Femur (tissue), 1 donor: ENCODE measurements at places on chromosomes 13 and 19.

- DNase-seq = no peak
Measured at GRCh38 chr19:7590256-7590655, 5.4 kb upstream of the CAMSAP3 start.

DNA sequence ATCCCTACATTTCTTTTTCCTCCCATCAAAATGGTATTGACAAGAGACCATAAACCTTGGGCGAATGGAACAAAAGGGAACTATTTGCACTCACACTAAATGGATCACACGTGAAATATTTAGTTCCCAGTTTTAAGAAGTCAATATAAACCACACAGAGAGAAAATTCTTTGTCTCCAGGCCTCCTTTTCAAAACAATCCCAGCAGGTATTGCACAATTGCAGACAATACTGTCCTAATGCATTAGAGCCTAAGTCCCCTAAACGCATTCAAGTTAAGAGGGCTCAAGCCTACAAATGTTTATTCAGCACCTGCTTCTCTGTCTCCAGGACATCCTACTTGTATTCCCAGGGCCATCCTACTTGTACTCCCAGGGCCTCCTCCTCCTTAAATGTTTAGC lies 1.3 kb upstream of the B3GLCT start:
- no peak for DNase-seq

DNA sequence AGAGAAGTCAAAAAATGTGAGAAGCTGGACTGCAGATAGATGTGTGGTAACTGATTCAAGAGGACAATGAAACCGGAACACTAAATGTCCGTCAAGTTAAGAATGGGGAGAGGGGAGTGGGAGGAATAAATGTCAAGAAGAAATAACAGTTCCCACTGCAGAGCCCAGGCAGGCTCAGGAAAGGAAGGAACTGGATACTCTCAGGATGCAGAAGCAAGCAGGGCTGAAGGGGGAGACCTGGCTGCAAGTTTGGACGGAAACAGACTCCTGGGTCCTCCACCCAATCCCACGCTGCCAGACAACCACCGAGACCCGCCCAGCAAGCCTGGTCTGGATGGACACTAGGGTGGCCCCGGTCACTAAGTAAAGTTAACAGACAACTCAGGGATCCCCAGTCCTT lies 18.1 kb downstream of the TUBGCP3 start:
- no peak for DNase-seq

DNA sequence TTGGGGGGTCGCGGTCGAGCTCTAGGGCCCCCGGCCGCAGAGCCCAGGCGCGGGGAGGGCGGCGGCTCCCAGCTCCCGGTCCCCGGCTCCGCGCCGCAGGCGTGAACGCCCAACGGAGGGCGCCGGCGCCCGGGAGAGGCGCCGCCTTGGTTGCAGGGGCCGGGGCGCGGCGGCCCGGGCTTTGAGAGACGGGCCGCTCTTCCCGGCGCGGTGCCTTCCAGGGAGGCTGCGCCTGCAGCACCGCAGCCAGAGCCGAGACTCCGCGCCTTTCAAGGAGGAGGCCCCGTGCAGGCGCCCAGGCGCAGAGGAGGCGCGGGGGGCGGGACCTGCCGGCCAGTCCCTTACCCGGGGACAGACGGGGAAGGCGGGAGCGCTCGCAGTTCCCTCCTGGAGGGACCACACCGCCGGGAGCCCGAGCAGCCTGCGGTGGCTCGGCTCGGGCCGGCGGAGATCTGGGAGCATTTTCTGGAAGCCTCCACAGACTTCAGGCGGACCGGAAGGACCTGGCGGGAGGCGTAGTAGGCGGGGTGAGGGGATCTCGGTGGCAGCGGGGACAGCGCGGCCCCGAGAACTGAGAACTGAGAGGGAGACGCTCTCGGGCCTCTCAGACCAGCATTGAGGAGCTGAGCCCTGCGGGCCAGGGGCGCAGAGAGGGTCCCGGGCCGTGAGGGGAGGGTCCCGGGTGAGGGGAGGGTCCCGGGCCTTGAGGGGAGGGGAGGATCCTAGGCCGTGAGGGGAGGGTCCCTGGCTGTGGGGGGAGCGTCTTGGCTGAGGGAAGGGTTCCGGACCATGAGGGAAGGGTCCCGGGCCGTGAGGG lies 25.5 kb upstream of the MCF2L start:
- peak; percentile 71 for DNase-seq

DNA sequence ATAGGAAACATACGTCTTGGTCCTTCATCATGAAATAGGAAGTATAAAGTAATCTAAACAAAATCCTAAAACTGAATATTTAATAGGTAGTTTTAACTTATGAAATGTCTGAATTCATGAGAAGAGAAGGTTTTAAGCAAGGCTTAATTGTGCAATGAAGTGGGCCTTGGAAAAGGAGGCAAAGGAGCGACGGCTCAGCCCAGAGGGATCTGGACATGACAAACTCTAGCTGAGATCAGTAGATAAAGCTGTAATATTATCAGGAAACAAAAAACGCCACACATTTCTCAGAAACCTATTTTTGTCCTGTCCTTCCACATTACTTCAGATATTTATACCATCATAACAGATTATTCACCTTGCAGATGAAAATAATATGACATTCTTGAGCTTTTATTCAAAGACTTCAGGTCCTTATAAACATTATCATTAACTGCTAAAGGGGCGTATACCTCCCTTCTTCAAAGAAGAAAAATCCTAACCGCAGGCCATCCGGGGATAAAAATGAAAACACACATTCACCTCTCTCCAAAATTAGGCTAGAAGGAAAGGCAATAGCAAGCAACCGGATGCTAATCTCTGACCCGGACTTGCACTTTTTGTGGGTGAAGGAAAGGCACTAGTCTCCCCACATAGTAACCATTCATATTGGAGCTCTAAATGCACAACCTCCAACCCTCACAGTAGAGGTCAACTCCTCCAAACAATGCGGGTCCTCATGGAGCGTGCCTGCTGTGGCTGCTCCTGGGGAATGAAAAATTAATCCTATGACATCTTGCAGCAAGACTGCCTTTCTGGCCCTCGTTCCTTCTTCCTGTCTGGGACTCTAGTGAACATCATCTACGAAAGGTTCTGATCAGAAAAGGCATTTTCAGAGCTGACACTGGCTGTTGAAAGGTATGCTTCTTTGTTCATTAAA lies 108.8 kb downstream of the TBC1D4 start:
- no peak for DNase-seq

DNA sequence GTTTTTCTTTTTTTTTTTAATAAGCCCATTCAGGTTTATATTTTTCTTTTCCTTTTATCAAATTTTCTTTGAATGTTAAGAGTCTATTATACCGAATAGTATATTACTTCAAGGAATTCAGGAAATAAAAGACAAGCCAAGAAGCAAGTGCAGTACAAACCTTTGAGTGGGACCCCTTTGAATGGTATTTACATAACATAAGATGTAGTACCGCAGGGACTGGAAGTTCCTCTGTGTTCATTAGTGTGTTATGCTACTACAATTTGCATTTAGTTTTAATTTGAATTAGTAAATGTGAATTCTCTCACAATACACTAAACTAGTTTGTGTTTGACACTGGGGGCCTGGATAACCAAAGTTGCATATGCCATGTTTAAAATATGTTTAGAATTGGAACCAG lies 339.5 kb downstream of the DCT start:
- DNase-seq = no peak

GRCh38 chr13:111897846-111898215 lies 169.1 kb upstream of the SOX1 start:
- DNase-seq = no peak

DNA sequence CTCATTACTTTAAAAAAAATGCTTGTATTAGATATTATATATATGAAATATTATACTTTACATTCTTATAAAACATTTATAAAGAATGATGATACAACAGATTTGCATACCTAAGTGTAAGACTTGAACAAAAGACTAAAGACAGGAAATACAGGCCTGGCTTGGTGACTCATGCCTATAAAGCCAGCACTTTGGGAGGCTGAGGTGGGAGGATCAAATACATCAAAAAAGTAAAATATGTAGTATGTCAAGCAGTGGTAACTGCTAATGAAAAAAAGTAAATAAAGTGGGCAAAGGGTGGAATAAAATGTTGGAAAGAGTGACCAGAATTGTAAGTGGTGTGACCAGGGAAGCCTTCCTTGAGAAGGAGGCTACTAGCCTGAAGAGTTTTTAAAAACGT lies 133.7 kb downstream of the GGACT start:
- no peak for DNase-seq

GRCh38 chr19:15253061-15253460 lies 20.8 kb upstream of the EPHX3 start:
- no peak for DNase-seq

- DNase-seq = no peak
Measured at GRCh38 chr13:57857945-57858344, 226.4 kb downstream of the PCDH17 start.

GRCh38 chr19:41096353-41096752 lies 8.1 kb downstream of the CYP2A13 start:
- no peak for DNase-seq

GRCh38 chr13:60402022-60402421 lies 5.0 kb downstream of the TDRD3 start:
- no peak for DNase-seq

DNA sequence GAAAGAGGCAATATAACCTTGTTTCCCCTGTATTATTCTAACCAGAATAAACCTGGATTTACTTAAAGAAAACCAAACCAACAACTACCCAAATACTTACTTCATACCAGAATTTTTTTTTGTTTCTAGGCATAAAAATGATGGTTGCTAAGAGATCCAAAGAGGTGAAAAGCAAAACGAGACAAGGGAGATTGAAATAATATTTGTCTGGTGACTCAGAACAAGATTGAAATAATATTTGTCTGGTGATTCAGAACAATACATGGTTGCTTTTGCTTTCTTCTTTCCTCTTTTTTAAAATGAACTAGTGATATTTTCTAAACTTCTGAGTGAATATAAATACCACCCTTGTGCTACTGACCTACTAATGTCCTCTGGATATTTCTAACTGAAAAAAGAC lies 592.9 kb downstream of the KCTD12 start:
- DNase-seq = no peak

- DNase-seq = peak; percentile 21
Measured at GRCh38 chr13:113050734-113051431, 54.7 kb upstream of the F7 start.

DNA sequence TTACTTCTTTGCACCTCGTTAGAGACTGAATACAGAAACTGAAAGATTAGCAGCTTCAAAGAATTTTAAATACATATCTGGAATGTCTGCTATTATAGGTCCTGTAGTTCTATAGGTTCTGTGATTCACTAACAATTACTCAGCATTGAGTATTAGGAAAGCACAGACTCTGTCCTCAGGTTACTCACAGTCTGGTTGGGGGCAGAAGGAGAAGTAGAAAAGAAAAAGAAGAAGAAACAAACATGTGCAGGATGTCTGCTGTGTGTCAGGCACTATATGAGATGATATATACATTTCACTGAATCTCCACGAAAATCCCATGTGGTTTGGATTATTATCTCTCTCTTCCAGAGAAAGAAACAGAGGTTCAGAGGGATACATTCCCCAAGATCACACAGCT lies 40.1 kb downstream of the SERTM1 start:
- no peak for DNase-seq

DNA sequence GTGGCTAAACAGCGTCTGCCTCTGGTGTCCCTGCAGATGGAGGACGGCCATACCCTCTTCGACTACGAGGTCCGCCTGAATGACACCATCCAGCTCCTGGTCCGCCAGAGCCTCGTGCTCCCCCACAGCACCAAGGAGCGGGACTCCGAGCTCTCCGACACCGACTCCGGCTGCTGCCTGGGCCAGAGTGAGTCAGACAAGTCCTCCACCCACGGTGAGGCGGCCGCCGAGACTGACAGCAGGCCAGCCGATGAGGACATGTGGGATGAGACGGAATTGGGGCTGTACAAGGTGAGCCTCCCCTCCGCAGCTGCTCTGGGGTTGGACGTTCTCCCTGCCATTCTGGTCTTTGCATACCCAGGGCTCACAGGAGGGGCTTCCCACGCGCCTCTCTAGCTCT lies 19.9 kb downstream of the UHRF1 start:
- DNase-seq = no peak

- DNase-seq = no peak
Measured at GRCh38 chr19:19064811-19065745, 1.3 kb downstream of the SLC25A42 start.

DNA sequence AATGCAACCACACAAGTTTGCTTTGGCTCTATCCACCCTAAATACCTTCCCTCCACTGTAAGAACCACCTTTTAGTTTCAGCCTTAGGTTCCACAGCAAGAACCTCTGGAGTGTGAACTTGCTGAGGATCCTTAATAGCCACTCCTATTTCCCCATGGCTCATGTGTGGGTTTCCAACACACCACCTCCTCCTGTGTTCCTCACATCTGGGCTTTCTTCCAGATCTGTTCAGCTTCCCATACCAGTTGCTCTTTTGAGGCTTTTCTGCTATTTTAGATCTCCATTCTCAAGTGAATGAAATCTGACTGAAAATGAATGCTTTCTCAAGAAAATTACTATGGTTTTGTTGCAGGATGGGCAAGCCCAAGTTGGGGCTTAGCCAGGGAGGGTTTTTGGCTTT lies 104.8 kb upstream of the MIR17HG start:
- peak; percentile 44 for DNase-seq

DNA sequence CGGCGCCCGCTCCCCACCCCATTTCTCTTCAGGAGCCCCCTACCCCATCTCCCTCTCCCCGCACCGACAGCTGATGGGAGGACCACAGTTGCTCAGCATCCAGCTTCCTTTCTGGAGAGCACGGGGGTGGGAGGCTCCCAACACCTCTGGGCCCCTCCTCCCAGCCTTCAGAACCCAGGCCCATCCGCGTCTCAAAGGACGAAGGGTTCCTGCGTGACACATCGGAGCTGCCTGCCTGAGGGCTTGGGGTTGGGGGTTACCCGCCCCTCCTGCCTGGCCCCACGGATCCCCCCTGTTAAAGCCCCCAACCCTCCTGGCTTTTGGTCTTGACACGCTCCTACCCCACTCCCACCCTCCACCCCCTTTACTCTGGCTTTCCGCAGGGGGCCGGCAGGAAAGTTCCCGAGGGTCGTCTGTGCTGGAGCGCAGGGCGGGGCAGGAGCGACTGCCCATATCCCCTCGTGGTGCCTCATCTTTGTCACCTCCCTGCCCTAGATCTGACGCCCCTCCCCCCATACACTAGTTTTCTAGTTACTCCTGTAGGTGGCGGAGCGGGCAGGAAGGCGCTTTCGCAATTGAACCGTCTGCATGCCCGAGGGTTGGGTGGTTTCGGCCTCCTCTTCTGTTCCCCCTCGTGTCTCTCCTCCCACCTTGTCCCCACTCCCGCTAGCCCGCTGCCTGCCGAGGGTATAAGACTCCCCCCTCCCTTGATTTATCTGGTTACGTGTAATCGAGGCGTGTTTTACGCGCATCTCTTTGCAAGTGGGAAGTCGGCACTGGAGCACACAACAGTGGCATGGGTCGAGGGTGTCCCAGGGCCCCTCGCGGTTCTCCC lies 924 bp downstream of the TRAPPC5 start:
- DNase-seq = peak; percentile 84
